ENCODE measurements at places on chromosomes 6 and 20. TPM values are rescaled to one million over a fixed set of nuclear protein-coding genes. Genes with fewer than 3 reads are reported as not detected.
A peak's percentile ranks its signal among the peaks of the same experiment; 100 is the strongest.

- no peak for DNase-seq
Measured at GRCh38 chr6:108825326-108825725, 22.9 kb upstream of the ARMC2 start.

DNA sequence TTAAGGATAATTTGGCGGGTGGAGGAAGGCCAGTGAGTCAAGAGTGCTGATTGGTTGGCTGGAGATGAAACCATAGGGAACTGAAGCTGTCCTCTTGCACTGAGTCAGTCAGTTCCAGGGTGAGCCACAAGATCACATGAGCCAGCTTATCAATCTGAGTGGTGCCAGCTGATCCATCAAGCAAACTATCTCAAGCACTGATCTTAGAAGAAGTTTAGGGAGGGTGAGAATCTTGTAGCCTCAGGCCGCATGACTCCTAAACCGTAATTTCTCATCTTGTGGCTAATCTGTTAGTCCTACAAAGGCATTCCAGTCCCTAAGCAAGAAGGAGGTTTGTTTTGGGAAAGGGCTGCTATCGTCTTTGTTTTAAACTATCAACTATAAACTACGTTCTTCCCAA lies 954.3 kb downstream of the KIF16B start:
- DNase-seq, result no peak

The TRERF1 gene
- total RNA-seq, result 35.3 TPM

DNA sequence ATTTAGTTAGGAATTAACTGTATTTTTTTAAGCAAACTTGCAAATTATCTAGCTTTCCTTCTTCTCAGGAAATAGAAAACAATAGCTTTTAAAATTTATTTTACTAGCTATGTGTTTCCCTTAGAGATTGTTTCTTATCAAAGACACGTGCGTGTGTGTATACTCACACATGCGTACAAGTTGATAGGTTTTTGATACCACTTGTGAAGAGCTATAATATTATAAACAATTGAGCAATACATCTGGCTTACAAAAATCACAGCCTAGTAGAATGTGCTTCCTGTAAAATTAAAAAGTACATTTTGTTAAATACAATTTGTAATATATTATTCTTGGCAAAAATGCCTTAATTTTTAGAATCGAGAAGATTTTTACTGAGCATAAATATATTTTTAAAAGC lies 33.9 kb downstream of the COL12A1 start:
- DNase-seq, result no peak

The EPB41L1 gene
- 0.21 TPM for total RNA-seq

DNA sequence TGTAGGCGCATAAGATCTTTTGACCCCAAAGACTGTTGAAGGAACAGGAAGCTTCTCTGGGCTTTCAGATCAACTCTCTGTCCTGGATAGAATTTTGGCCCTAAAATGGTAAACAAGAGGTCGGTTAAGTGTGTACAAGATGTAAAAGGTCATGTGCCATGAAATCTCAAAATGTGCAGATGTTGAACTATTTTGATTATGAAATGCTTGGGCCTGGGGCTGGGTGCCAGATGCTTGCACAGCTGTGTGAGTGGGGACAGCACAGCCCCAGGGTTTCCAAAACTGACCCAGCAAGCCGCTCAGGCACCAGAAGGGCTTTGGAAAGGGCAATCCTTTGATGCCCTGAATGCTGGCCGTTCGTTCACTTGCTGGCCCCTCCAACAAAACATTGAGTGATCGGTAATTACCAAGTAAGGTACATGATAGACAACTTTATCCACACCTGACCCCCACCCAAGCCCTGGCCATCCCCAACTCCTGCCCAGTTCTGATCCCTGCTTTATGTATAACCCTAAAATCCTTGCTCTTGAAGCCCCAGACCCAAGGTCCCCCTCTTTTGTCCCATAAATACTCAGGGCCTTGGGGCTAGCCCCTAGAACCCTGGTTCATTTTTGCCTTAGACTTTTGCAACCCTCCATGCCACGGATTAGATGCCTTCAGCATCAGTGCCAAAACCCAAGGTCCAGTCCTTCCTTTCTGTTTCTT lies 1.9 kb downstream of the TMEM239 start:
- DNase-seq, result no peak

DNA sequence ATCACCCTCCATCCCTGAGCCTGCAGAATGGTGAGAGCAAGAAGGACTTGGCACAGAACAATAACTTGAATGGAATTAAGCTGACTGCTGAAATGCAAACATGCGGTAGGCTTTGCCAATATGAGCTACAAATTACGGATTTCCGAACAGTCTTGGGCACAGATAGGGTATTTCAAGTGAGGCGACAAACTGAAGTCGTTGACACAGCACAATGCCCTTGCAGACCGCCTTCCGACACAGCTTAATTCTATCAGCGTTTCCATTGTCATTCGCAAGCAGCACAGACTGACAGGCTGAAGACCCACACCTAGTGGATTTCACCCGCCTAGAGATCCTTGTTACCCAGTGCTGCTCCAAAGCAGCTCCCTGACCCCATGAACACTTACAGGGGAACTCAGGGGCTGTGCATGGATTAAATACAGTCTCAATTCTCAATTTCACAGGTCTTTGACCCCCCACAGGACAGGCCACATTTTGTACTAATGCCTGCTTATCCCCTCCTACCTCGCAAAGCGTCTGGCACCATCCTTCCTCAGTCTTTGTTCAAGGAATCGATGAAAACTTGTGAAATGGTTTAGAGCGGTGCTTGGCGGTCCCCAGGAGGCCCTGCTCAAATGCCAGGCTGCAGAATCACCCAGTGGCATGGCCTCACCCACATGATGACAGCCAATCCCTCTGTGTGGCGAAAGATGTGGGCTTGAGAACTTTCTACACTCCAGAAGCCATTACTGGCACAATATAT lies 34.6 kb downstream of the RAMACL start:
- no peak for DNase-seq

The COL12A1 gene
- total RNA-seq, result not detected

DNA sequence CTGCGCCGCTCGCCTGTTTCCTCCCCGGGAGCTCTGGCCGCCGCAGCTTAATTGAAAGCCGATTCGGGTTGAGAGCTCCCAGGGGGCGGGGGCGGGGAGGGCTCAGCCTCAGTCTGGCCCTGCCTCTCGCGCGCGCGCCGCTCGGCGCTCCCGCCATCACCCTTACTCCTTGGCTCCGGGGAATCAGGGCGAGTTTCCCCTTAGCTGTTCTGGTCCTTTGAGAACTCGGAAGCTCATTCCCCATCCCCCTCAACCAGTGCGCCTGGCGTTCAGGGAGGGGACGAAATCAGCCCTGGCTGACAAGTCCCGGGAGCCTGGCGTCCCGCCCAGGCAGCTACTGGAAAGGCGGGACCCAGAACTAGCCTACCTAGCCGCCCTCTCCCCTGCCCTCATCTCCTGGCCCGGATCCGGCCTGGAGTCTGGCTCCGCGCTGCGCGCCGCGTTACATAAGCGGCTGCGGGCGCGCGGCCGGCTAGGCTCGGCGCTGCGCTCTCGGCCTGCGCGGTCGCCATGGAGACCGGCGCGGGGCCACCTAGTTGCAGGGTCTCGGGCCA lies 2.8 kb downstream of the SLC12A5 start:
- DNase-seq, result no peak

GRCh38 chr6:28980137-28980851 lies 24.8 kb downstream of the ZNF311 start:
- no peak for DNase-seq

GRCh38 chr20:20435453-20435852 lies 67.5 kb downstream of the INSM1 start:
- DNase-seq, result no peak

DNA sequence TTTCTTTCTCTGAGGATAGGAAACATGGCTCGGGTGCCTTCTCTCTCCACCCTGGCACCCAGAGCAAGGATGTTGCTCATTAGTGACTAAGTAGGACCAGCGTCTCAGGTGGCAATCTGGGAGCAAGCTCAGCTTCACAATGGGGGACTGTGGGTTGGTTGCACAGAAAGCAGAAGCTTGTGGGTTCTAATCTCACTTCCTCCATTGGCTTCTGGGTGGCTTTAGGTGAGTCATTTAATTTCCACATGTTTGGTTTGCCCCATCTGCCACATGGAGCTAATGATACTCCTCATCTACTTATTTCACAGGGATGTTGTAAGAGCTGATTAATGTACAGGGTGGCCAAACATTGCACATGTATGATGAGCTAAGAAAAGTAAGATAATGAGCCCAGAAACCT lies 54.8 kb upstream of the AKIRIN2 start:
- peak; percentile 65 for DNase-seq

DNA sequence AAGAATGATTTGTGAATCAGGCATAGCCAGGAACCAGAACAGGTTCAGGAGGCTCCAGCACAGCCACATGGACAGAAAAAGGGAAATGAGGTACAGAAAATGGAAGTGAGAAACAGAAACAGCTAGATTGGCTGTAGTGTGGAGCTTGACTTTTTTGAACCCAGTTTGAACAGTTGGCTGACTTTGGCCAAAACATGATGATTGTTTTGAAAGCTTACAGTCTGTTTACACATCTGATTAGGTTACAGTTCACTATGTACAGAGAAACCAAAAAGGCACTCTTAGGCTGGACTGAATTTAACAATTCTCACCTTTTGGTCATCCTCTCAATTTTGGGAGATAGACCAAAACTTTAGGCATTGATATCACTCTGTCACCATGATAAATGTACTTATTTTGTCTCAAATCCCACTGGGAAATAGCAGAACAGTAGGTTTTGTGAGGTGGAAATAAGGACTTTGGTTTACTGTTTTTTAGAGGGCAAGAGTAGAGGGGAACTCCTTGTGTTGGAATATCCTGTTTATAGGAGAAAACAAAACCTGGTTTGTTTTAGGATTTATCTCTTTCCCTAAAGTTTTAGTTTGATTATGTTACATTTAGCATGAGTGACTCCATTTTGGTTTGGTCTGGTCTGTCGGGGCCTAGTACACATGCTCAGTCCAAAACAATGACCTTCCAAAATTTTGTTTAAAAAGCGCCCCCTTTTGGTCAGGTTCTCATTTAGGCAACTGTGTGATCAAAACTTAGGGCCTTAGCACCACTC lies 123.1 kb downstream of the OLIG3 start:
- no peak for DNase-seq

DNA sequence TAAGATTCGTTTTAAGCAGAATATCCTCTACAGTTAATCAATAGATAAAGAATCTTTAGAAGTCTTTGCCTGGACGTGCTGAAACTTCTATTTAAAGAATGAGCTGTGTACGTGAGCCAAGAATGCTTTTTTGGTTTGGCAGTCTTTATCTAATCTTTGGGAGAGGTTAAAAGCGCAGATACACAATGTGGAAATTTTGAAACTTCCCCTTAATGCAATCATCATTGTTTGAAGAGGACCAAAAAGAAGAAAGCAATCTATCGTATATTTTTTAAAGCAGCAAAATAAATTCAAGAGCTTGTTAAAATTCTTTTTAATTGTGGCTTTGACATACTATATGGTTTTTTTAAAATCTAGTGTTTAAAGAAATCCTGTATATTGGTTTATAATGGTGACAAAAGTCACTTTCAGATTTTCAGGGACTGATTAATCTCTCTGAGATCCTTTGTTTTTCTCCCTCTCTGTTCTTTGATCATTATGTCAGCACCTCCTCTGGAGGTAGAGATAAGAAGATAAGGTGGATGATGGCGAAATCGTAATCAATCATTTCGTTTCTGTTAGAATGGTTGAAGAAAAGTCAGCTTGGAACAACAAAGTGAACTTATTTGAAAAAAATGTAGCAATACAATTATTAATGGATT lies 92.1 kb upstream of the FAM184A start:
- no peak for DNase-seq

- DNase-seq, result no peak
Measured at GRCh38 chr20:671252-672030, 4.2 kb downstream of the SCRT2 start.

GRCh38 chr20:50904067-50904570 lies 27.1 kb downstream of the ADNP start:
- no peak for DNase-seq

GRCh38 chr6:26156850-26157250 lies 69.6 kb downstream of the HFE start:
- peak; percentile 76 for DNase-seq

The PKHD1 gene
- not detected for total RNA-seq

The MMP24 gene
- not detected for total RNA-seq

GRCh38 chr6:162242915-162243314 lies 484.7 kb downstream of the PRKN start:
- no peak for DNase-seq

The DZANK1 gene
- 6.5 TPM for total RNA-seq

GRCh38 chr20:19275630-19276071 lies 63.2 kb downstream of the SLC24A3 start:
- DNase-seq, result no peak

- DNase-seq, result no peak
Measured at GRCh38 chr6:114010540-114010939, 39.6 kb upstream of the HDAC2 start.

- DNase-seq, result no peak
Measured at GRCh38 chr6:25560865-25561264, 91.2 kb upstream of the SCGN start.

The TPD52L1 gene
- not detected for total RNA-seq

- DNase-seq, result no peak
Measured at GRCh38 chr6:41684311-41685180, 46.3 kb downstream of the MDFI start.

The RIPPLY2 gene
- not detected for total RNA-seq

GRCh38 chr6:1412901-1413300 lies 23.5 kb downstream of the FOXF2 start:
- no peak for DNase-seq

DNA sequence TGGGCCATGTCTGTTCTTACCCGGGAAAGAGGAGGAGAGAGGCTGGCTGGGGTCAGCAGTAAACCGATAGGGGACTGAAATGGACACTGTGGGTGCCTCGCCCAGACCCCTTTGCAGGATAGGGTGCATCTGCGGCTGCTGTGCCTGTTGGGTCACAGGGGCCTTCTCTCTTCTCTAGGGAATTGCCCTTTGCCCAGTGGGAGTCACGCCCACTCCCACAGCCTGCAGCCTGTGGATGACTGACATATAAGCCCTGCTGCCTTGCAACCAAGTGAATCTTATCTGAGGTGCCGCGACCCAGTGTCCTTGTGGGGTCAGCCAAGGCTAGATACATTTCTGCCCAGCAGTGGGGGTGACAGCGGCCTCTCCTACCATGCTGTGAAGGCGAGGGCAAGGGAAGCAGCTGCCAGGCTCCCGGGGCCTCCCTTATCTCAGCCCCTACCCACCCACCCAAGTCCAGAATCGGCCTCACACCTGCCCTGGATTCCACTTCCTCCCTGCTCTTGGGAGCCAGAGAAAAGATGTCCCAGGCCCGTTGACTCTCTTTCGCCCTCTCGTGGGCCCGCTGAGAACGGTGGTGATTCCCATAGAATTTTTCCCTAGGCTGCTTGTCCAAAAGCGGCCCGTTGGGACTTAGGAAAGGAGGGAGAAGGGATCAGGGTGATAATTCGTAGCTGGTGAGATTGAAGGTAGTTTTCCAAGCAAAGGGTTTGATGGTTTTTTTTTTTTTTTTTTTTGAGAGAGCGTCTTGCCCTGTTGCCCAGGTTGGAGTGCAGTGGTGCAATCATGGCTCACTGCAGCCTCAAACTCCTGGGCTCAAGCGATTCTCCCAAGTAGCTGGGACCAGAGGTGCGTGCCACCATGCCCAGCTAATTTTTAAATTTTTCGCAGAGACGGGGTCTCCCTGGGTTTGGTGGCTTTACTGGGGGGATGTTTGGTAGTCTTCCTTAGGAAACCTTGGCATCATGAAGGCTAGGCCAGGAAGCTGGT lies 76.4 kb upstream of the RNF24 start:
- DNase-seq, result no peak

Measured in natural killer cell treated with Interleukin-12 subunit alpha and Interleukin-12 subunit beta and Interleukin-15 and Interleukin-18, amount 100 ng/mL, for 72 hours (primary cell).